Stimulated activated CD8-positive, alpha-beta memory T cell treated with anti-CD3 and anti-CD28 coated beads, Interleukin-15, amount 100 ng/mL, for 24 hours (primary cell): ENCODE measurements at places on chromosomes 1 and 21.

GRCh38 chr21:41375875-41376274 lies 14.0 kb downstream of the MX2 start:
- DNase-seq = no peak

DNA sequence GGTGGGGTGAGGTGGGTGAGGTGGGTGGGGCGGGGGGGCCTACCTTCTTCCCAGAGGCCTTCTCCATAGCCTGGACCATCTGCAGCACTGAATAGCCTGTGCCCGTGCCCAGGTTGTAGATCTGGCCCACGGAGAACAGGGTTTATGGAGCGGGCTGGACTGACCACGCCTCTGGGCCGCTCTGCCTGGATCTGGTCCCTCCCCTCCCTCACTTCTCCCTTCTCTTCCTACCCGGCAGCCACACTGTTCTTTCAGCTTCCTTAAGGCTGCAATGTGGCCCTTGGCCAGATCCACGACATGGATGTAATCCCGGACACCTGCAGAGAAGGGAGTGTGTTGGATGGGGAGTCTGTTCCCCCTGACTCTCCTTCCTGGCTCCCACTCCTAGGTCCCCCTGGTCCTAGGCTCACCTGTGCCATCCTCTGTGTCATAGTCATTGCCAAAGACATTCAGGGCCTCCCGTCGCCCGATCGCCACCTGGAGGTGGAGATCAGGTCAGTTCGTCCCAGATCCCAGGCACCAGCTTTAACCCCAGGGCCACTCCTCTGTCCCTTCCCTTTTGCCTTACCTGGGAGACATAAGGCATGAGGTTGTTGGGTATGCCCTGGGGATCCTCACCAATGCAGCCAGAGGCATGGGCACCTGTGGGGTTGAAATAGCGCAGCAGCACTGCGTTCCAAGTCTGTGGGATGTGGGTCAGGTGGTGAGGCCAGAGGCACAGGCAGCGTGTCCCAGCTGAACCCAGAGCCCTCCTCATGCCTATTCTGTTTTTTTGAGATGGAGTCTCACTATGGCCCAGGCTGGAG lies 3.9 kb downstream of the GALE start:
- no peak for DNase-seq

DNA sequence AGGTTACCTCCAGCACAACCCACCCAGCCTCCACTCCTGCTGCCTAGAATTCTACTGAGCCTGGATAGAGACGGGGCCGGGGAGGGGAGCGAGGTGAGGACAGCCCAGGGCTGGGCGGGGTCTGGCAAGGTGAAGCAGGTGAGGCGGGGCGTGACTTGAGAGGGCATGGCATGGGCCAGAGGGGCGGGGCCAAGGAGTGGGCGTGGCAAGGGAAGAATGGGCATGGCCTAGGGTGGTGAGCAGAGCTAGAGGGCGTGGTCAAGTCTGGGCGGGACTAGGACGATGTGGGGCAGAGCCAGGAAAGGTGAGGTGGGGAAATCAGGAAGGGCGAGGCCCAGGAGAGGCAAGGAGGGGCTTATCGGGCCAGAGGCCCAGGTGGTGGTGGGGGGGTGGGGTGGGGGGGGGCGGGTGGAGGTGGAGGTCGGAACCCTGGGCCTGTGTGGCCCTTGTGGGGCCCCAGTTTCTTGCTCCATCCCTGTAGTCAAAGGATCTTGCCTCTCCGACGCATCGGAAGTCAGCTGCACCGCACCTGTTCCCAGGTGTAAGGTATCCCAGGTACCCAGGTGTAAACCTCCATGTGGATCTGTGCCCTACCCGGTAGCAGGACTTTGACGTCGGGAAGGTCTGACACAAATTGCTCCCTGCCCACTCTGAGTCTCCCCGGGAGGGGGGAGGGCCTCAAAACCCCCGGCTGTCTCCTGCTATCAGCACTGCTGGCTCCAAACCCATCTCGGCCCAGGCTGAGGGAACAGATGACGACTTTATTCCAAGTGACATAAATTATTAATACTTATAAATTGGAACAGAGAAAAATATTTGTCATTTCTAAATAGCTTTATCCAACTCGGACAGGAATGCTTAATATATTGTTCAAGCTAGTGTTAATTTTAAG lies 32.9 kb upstream of the UTS2 start:
- no peak for DNase-seq

GRCh38 chr1:153543736-153544135 lies 1.9 kb downstream of the S100A4 start:
- DNase-seq = no peak

DNA sequence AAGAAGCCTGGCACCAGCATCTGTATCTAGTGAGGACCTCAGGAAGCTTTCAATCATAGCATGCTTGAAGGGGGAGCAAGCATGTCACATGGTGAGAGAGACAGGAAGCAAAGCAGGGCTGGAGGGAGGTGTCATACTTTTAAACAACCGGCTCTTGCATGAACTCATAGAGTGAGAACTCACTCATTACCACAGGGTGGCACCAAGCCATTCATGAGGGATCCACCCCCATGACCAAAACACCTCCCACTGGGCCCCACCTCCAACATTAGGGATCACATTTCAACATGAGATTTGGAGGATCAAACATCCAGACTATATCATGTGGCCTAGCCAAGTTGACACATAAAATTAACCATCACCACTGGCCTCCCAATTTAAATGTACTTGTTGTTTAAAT lies 125.1 kb upstream of the KCND3 start:
- no peak for DNase-seq

- DNase-seq = no peak
Measured at GRCh38 chr21:38817371-38818324, 11.9 kb downstream of the ETS2 start.

DNA sequence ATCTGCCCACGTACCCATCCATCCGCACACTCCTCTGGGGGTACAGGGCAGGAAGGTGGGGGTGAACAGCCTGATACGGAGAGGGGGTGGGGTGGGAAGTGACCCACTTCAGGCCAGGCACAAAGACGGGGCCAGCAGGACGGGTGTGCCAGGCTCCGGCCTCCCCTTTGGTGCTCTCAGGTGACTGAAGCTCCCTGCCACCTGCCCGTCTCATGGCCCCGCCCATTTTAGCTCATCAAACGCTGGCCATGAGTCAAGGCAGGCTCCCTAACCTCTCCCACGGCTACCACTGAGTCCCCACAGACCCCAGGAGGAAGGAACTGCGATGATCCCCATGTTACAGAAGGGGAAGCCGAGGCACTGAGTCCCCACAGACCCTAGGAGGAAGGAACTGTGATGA lies 109.6 kb downstream of the CRYAA start:
- no peak for DNase-seq

DNA sequence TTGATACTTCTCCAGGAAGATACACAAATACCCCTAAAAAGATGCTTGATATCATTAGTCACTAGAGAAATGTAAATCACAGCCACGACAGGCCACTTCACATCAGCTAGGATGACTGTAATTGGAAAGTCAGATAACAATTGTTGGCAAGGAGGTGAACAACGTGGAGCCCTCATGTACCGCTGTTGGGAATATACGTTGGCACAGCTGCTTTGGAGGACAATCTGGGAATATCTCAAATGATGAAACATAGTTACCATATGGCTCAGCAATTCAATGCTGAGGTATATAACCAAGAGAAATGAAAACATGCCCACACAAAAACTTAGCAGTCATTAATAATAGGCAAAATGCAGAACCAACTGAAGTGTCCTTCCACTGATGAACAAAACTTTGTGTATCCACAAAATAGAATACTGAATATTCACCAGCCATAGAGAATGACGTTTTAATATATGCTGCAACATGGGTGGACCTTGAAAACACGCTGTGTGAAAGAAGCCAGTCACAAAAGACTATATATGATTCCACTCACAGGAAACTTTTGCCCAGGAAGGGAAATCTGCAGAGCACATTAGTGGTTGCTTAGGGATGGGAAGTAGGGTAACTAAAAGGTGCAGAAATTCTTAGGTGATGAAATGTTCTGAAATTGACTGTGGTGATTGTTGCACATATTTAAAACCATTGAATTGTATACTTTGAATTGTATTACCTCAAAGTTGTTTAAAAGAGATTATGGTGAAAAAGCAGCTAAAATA lies 95.4 kb downstream of the AHCTF1 start:
- DNase-seq = no peak

- DNase-seq = no peak
Measured at GRCh38 chr1:230728710-230729392, 14.9 kb upstream of the AGT start.

DNA sequence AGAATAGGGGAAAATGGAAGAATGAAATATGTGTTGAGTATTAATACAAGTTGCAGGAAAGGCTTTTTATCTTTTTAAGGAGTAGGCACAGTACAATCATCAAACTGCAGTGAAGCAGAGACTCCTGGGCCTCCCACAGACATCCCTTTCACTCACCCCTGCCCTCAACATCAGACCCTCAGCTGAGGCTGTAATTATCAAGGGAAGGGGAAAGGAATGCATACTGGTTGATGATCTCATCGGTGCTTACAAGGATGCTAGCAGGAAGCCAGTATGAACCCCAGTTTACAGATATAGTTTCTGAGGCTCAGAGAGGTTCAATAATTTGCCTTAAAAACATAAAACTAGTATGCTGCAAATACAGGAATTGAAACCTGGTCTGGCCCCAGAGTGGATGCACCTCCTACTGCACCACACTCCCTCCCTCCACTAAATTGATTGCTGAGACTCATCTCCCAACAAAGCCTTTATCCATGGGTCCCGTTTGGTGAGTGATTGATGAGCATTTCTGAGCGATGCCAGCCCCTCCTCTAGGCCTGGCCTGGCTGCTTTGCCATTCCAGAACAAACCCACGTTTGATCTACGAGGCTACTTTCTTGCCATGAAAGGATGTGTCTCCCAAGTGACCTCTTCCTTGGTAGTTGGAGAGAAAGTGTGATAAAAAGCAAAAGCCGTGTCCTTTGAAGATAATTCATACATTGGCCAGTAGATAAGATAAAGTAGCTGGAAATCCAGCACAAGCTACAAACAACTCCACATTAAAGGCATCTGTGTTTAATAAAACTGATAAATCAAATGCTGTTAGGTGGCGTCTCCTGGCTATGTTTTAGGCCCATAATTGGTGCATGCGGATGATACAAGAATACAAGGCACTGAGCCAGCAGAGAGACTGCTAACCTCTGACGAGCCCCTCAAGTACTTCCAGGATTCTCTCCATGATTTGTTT lies 233.9 kb upstream of the CAMK1G start:
- no peak for DNase-seq

- DNase-seq = no peak
Measured at GRCh38 chr1:59128239-59128736, 168.6 kb upstream of the FGGY start.

- no peak for DNase-seq
Measured at GRCh38 chr1:216222288-216222687, 201.0 kb downstream of the USH2A start.

GRCh38 chr1:185338719-185339622 lies 21.9 kb upstream of the IVNS1ABP start:
- DNase-seq = no peak

GRCh38 chr21:43957611-43958362 lies 54.3 kb upstream of the TRAPPC10 start:
- no peak for DNase-seq

DNA sequence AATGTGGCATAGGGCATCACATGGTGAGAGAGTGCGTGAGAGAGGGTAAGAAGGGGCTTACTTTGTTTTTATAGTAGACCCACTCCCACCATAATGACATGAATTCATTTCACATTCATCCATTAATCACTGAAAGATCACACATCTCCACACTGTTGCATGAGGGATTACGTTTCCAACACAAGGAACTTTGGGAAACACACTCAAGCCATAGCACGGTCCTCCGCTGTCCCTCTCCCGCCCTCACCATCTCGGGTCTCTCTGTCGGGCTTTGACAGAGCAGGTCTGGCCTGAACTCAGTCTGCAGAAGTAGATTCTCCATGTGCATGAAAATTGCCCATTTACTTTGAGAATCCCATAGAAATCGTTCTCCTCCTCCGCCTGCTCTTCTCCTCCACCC lies 312.2 kb downstream of the MATN1 start:
- DNase-seq = no peak

- no peak for DNase-seq
Measured at GRCh38 chr21:14092834-14093560, 117.8 kb downstream of the LIPI start.

DNA sequence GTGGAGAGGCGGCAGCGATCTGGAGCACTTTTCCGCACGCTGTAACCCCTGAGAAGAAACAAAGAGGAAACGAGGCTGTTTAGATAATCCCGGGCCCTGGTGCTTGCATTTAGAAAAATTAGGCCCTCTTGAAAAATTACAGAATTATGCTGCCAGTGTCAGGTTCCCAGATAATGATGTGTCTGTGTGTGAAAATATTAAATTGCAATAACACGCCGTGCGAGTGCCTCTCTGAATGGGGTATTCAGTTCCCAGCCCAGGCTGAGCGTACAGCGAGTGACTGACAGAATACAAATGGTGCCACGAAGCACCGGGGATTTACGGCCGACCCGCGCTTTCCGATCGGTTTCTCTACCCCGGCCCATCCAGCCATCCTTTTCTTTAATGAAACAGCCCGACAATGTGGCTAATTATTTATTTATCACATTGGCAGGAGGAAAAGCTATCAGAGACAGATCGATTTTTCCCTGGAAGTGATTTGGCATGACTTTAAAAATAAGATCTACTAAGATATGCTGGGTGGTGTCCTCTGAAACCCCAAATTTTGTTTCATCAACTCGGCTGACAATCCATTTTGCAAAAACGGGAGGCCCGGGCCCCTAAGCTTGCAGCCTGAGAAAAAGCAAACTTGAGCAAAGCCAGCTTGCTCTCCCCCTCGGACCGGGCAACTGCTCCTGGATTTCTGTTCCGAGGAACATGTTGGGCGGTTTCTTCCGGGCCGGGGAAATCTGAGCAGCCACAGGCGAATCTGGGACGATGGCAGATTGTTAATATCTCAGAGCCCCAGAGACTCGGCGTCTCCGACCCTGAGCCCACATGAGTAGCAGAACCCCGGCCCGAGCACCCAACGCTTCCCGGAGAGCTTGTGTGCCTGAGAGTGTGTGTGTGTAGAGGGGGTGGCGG lies 11.3 kb downstream of the PRDM16 start:
- DNase-seq = no peak

GRCh38 chr1:245718123-245718522 lies 563.3 kb downstream of the KIF26B start:
- DNase-seq = no peak

- DNase-seq = no peak
Measured at GRCh38 chr1:219144658-219145315, 28.9 kb upstream of the LYPLAL1 start.

DNA sequence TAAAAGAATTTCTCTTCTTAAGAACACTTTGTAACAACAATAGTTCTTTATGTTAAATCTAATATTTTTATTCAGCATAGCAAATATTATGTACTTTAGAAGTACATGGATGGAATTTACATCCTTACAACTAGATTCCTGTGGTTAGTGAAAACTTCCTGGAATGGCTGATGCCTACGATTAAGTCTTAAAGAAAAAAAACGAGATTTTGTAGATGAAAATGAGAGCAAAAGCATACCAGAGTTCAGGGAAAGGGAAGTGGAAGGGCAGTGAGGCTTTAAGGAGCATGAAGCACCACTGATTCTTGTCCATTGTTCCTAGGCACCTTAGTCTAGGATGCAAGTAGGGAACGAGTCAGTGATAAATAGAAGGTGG lies 26.7 kb downstream of the CFH start:
- DNase-seq = no peak

GRCh38 chr1:230326971-230327891 lies 98.9 kb downstream of the PGBD5 start:
- no peak for DNase-seq
